ENCODE measurements at places on chromosomes 3 and 15.

DNA sequence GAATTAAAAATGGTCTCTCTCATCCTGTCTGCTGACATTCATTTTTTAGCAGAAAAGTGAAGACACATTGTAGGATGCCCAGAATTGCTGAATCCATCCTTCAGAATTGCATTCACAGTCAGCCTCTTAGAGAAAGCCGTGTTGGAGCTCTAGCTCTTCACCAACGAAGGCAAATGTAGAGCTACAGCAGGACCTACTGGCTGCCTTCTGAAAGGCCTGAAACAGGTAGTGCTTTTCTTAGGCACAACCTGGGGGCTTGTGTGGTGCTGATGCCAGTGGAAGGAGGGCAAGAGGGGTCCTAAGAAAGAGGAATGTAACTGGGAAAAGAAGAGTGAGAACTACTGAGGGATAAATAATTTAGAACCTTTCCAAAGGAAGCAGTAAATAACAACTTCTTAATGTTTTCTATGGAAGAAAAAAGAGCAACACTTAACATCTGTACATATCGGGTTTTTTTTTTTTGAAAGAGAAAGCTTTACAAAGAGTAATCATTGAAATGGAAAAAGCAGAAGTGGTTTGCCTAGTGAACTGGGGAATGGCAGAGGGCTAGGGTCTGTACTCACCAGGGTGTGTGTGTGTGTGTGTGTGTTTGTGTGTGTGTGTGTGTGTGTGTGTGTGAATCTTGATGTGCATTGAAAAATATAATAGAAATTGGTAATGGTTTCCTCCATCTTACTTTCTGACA, 297.8 kb downstream of the SATB1 start:
- DNase-seq: no peak

- no peak for DNase-seq
Measured at GRCh38 chr3:189232790-189233189, 61.0 kb downstream of the TPRG1 start.

- DNase-seq: no peak
Measured at GRCh38 chr3:52310861-52311575, 5.1 kb upstream of the DNAH1 start.

DNA sequence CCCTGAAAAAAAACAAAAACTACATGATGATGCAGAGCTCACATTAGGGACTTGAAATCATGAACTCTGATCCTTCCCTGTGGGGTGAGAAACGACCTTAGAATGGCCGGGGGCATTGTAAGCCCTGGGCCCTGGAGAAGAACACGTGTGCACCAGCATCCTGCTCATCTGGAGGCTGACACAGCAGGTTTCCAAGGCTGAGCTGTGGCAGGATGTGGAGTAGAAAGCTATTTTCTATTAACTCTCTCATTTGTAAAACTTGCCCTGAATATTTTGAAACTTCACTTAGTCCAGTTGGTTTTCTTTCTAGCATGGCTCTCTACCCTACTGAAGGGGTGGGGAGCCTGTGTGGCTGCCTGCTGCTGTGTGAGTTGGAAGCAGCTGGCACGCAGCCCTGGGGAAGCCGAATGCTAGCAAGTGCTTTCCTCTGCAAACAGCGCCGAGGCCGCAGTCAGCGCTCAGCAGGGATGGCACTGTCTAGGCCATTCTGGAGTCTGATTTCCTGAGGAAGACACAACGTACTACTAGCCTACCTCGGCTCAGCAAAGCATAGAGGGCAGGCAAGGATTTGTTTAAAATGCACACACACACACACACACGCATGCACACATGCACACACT, 58.0 kb downstream of the GABRG3 start:
- DNase-seq: no peak

- DNase-seq: no peak
Measured at GRCh38 chr3:183444748-183445147, 16.3 kb upstream of the MCF2L2 start.

DNA sequence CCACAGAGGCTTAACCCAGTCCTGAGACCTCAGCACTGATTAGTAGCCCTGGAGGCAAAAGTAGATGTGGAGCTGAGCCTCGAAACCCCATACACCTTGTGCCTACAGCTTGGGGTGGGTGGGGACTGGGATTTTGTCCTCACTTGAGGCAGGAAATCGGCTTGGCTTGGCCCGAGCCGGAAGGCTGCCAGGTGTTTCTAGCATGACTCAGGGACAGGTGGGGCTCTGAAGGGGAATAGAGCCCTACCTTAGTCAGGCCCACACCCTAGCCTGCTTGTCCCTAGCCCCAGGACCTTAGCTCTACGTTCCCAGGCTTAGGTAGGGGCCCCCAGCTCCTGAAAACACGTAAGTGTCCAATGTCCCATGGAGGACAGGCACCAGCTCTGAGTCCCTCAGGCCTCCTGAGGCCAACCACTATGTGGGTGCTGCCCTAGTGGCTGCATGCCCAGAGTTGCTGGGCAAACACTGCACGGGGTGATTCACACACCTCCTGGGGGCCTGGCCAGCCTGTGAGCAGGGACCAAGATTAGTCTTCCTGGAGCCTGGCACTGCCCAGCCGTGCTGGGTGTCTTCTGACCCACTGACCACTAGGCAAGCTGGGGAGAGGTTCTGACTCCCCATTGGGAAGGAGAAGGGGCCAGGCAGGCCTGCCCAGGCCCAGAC, 3.1 kb downstream of the MST1R start:
- DNase-seq: no peak

- no peak for DNase-seq
Measured at GRCh38 chr3:151787626-151788025, 26.3 kb upstream of the AADAC start.

GRCh38 chr15:91114301-91114700, 14.2 kb downstream of the SV2B start:
- no peak for DNase-seq

GRCh38 chr3:112496366-112497067, 2.8 kb downstream of the BTLA start:
- no peak for DNase-seq

DNA sequence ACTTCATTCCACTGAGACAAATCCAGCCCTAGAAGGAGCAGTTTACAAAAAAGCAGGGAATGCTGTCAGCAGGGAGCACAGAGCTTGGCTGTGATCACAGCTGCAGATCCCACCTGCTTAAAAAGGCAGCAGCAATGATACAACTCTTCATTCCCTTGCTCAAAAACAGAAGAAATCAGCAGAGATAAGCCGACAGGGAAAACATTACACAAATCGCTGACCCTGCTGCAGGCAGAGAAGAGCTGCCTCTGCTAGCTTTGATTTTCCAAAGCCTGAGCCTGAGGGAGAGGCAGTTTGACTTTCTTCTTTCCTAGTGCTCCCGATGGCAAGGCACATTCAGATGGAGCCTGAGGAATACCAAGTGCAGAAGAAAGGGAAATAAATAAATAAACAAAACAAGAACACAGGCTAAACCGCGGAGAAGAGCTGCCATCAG, 80.2 kb downstream of the SHQ1 start:
- no peak for DNase-seq

DNA sequence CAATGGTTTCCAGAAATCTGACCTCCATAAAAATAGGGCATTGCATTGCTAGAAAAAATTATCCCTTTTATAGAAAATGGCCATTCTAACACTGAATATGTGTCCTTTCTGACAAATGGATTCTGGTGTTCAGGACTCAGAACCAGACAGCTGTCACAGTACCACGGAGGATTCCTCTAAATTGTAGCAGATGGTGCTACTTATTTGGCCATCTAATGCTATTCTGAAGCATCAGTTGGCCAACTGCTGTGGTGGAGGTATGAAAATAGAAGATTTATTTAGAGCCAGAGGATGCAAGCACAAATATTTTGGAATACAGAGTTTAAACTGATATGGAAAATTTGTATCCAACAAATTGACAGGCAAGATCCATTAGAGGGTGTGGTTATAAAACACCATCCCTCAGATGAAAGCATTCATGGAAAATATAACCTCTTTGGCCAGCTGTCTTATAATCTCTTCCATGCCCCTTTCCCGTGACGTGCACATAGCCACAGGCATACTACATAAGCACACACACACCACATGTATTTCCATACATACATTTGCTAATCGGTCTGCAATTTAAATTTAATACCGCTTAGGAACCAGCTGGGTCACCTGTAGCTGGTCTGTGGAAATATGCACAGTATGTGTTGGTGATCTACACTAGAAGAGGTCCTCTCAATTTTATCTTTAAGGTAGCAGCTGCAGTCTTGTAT, 302.7 kb upstream of the KCNMB2 start:
- no peak for DNase-seq

- DNase-seq: peak; percentile 68
Measured at GRCh38 chr15:98648654-98649471, 524 bp downstream of the IGF1R start.

GRCh38 chr15:28133281-28133680, 34.2 kb upstream of the OCA2 start:
- no peak for DNase-seq

DNA sequence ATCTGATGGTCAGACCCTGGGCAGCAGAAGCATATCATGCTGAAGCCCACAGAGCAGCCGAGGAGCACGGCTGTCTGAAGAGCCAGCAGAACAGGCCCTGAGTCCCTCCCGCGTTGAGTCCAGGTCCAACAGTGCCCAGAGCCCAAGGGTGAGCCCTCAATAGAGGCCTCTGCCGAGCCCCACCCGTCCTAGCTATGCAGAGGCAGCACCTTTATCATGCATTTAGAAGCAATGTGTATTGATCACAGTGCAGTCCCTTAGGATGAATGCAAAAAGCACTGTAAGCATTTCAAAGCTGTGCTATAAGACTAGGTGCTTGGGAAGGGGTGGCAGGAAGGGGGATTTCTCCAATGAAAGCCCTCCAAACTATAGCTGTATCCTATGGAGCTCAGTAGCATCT, 208.5 kb downstream of the GABRB3 start:
- no peak for DNase-seq

GRCh38 chr3:67384760-67385397, 269.5 kb downstream of the SUCLG2 start:
- peak; percentile 59 for DNase-seq

- DNase-seq: peak; percentile 28
Measured at GRCh38 chr15:68154923-68155559, 50.1 kb downstream of the CALML4 start.

DNA sequence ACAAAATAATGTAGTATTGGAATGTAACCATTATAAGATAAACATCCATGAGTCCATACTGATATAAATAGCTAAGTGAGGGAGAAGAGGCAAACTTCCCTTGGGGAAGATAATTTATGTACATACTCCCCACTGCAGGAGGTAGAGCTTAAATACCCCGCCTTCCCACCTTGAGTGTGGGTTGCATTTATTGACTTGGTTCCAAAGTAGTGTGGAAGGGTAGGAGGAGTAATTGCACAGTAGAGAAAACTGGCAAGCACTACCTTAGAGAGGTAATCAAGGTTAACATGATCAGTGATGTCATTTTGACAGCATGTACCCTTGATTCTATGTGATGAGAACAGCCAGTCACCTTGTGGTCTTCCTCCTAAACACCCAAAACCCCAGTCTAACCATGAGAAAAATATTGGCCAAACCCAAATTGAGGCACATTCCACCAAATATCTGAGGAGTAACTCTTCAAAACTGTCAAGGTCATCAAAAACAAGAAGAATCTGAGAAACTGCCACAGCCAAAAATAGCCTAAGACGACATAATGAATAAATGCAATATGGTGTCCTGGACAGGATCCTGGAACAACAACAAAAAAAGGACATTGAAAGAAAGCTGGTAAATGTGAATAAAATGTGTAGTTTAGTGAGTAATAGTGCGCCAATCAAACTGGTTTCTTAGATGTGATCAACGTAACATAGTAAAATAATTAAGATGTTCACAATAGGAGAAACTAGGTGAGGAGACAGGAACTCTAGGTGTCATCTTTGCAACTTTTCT, 774 bp upstream of the CNOT10 start:
- no peak for DNase-seq

- no peak for DNase-seq
Measured at GRCh38 chr15:43420876-43421275, 50.0 kb downstream of the TUBGCP4 start.

DNA sequence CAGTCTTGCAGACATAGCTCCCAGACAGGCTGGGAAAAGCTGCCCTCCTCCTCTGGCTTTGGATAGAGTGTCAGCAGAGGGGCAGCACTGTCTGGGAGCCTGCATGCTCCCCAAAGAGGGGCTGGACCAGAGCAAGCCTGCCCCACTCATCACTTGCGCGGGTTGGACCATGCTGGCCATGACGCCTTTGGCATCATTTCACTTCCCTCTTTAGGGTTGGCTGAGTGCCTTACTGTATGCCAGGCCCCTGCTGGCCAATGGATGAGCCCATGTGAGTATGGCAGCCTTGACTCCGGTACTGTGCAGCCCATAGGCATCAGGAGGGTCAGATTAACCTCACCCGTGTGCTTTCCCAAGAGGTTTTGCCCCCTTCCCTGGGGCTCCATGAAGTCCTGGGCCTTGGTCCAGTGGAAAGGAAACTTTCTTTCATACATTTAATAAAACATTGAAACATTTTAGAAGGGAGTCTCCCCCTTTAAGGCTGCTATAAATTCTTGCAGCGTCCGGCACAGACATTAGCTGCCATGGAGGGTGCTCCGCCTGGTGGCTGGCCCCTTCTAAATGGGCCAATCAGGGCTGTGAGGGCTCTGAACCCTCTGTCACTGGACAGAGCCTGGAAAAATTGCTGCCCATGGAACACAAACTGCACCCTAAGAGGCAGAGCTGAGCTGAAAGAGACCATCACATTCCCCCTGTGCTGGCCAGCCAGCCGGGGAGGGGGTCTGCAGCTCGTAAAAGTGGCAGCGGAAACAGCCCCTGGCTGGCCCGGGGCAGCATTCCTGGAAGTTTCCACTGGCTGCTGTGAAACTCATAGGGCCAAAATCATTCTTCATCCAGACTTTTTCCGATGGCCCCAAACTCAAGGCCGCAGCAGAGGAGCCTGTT, 20.8 kb upstream of the DUSP7 start:
- no peak for DNase-seq

- no peak for DNase-seq
Measured at GRCh38 chr15:42511007-42511391, 15.6 kb downstream of the SNAP23 start.

DNA sequence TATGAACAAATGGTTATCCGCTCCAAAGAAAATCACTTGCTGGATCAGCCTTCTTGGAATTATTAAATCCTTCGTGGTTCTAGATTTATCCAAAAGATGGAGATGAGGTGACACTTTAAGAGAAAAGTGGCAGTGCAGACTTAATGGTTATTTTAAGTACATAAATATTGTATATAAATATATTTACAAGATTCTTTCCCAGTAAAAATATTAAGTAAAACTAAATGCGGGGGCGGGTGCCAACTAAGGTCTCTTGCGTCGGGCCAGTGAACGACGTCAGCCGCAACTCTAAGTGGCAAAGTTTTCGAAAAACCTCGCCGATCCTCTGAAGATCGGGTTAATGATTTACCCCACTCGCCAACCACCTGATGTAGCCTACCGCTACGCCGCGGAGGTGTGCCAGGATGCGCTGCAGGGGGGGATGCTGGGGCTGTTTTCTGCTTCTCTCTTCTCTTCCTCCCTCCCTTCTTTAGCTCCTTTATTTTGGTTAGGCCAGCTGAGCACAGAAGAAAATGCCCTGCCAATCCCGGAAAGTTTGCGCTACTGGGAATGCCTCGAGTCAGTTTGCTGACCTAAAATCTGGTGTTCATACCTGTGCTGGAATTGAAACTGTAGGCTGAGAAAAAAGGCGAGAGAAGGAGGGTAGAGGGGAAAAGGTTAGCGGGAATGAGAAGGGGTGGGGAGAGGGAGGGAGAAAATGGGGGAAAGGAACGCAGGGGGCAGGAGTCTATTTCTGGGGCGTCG, 7.6 kb upstream of the FOXB1 start:
- DNase-seq: no peak
